SK-N-DZ (cell line): ENCODE measurements at places on chromosomes 12 and 14.
A peak's percentile ranks its signal among the peaks of the same experiment; 100 is the strongest.

DNA sequence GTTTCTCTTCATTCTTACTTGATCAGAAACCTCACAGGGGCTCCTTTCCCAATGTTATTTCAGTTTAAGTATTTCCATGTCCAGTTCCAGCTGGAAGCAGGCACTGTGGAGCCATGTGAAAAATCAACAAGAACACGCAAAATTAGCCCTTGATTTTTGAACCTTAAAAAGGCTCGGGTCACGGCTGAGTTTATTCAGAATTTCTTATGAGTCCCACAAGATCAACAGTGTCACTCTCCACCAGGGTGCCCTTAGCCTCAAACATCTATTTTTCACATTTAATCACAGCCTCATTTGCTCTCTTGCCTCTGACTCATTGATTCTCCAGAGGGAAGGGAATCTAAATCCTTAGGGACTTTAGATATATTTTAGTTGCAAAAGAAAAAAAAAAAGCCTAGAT is 157.7 kb upstream of the AVPR1A start:
- no peak for DNase-seq

DNA sequence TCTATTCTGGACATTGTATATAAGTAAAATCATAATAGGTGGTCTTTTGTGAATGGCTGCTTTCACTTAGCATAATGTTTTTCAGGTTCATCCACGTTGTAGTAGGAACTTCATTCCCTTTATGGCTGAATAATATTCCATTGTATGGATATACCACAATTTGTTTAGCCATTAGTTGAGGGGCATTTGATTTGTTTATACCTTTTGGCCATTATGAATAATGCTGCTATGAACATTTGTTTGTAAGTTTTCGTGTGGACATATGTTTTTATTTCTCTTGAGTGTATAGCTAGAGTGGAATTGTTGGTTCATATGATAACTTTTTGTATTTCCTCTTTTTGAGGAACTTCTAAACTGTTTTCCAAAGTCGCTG is 123.3 kb downstream of the TTLL5 start:
- DNase-seq = no peak

- DNase-seq = no peak
These were observed 850.3 kb upstream of the FOXG1 start for GRCh38 chr14:27916326-27916725.

- no peak for DNase-seq
These were observed 318.6 kb upstream of the DIO3 start for GRCh38 chr14:101242442-101243385.

DNA sequence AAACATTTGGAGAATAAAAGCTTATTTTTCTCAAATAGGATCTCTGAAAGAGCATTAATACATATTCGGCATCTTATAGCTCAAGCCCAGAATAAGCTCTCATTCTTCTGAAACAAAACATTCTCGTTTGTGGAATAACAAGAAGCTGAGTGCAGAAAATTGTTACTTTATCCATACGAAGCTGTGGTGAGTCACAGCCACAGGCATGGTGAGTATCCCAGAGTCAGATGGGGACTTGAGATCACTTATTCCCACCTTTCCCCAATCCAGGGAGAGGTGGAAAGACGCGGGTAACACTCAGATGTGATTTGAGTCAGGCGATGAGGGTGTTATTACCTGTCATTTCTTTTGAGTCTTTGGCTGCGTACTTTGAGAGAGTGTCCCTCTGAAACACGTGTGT is 214.6 kb upstream of the TMEM132C start:
- no peak for DNase-seq

DNA sequence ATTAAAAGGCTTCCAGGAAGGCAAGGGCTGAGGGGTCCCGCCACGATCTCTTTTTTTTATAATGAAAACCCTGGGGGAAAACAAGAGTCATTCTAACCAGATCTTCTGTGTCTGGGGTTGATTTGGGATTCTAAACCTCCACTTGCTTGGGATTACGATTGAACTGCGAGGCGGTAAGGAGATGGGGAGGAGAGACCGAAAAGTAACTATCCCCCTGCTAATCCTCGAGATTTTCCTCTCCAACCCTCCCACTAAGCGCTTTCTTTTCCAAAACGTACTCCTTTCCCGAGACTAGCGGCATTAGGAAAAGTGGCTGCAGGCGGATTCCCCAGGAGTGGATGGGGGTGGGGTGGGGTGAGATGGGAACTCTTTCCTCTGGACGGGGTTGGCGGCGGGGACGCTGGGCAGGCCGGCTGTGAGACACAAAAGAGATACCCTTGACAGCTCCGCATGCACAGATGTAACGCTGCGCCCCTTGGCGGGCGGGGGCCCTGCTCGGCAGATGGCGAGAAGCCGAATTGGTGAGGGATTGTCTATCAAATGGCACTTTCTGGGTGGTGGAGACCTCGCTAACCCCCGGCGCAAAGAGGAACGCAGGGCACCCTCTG is 830 bp upstream of the SRRM4 start:
- DNase-seq = peak; percentile 64

GRCh38 chr12:124264879-124265278 is 30.0 kb upstream of the RFLNA start:
- DNase-seq = no peak

GRCh38 chr14:31207287-31207754 is 272 bp downstream of the HECTD1 start:
- DNase-seq = no peak

GRCh38 chr12:95740751-95741150 is 49.8 kb downstream of the NTN4 start:
- no peak for DNase-seq

GRCh38 chr14:22794551-22794951 is 20.7 kb downstream of the SLC7A7 start:
- DNase-seq = no peak

DNA sequence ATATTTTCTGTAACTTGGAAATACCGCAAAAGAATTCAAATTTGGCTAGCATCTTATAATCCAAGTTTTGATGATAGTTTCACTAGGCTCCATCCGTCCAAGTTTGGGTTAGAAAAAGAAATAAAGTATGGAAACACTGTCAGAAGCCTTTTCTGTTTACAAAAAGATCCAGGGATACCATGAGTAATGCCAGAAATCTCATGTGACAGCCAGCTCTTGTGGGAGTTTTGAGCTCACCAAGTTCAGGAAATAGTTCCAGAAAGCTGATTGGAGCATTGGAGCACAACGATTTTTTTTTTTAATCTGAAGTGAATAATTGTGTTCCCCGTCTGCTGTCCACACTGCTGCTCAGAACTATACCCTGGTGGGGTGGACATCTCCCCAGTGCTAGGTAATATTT is 229.7 kb upstream of the NPAS3 start:
- no peak for DNase-seq

- DNase-seq = no peak
These were observed 91.9 kb downstream of the IGF1 start for GRCh38 chr12:102388469-102388868.

- DNase-seq = no peak
These were observed 111.4 kb downstream of the STXBP6 start for GRCh38 chr14:24938593-24938992.

GRCh38 chr14:93997082-93997481 is at the start of gene CCDC197:
Gene CCDC197, plus strand, starts transcription at chr14:93997301. Its CDS starts 831 bp downstream, at chr14:93998132.
- no peak for DNase-seq

DNA sequence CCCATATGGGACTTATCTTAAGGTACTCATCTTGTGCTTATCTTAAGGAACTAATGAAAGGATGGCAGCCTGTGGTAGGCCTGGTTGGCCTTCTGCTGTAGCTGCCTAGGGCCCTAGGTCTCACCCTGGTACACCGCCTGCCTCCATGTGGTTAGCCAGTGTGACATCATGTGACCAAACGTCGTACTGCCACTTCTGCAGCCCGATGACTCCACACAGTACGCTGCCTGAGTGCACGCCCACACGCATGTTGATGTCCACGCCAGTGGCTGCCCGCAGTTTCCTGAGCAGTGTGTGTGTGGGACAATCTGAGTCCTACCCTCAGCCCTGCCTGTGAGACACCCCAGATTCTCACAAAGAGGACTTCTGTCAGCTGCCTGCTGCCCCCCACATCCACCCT is 5.1 kb downstream of the ADCY4 start:
- no peak for DNase-seq

GRCh38 chr12:52814710-52815155 is 817 bp upstream of the KRT4 start:
- no peak for DNase-seq

- DNase-seq = no peak
These were observed 60.1 kb upstream of the PPM1H start for GRCh38 chr12:62995097-62995496.

GRCh38 chr14:68473794-68474193 is 319.1 kb downstream of the ZFP36L1 start:
- DNase-seq = no peak

DNA sequence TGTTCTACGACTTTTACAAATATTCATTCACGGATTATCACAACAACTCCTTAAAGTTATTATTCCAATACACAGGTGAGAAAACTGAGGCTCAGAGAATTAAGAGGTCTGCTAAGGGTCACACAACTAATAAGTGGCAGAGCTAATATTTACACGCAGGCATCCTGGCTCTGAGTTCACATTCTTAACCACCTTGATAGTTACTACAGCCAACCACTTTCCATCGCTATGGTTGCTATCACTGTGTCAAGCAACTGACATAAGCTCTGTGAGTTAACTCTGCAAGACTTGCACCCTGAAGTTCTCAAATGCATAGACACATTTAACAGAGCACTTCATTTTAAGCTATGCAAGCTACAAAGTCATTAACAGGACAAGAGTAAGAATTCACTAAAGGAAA is 3.7 kb downstream of the GLT8D2 start:
- DNase-seq = no peak

DNA sequence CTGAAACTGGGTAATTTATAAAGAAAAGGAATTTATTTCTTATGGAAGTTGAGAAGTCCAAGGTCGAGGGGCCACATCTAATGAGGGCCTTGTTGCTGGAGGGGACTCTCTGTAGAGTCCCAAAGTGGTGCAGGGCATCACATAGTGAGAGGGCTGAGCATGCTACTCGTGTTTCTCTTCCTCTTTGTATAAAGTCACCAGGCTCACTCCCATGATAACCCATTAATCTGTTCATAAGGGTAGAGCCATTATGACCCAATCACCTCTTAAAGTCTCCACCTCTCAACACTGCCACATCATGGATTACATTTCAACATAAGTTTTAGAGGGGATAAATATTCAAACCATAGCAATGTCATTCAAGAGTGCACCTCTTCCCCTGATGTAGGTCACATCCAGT is 79.1 kb upstream of the ATP2B1 start:
- DNase-seq = no peak

GRCh38 chr14:63229330-63230059 is 25.3 kb downstream of the RHOJ start:
- DNase-seq = no peak

DNA sequence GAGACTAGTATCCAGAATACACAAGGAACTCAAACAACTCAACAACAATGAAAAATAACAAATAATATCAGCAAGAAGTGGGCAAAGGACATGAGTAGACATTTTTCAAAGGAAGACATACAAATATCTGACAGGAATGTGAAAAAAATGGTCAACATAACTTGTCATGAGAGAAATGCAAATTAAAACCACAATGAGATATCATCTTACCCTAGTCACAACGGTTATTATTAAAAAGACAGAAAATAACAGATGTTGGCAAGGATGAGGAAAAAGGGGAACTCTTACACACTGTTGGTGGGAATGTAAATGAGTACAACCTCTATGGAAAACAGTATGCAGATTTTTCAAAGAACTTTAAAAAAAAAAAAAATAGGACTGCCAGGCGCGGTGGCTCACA is 20.4 kb downstream of the VWF start:
- no peak for DNase-seq

GRCh38 chr12:63917864-63918799 is 73.6 kb downstream of the SRGAP1 start:
- no peak for DNase-seq

DNA sequence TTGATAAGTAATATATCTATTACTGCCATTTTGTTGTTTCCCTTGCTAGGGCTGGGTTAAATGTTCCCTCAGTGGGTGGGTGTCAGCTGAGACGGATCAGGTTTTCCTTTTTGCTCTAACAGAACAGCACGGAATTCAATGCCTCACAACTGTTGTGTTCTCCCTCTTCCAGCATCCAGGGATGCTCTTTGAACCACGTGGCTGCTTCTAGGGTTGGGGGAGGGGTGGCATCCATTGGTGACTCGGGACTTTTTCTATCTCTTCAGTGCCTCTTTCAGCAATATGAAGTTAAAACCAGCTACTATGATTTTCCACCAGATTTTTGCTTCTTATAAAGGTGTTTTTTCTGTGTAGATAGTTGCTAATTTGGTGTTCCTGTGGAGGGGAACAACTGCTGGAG is 884.9 kb upstream of the FOXG1 start:
- DNase-seq = no peak

DNA sequence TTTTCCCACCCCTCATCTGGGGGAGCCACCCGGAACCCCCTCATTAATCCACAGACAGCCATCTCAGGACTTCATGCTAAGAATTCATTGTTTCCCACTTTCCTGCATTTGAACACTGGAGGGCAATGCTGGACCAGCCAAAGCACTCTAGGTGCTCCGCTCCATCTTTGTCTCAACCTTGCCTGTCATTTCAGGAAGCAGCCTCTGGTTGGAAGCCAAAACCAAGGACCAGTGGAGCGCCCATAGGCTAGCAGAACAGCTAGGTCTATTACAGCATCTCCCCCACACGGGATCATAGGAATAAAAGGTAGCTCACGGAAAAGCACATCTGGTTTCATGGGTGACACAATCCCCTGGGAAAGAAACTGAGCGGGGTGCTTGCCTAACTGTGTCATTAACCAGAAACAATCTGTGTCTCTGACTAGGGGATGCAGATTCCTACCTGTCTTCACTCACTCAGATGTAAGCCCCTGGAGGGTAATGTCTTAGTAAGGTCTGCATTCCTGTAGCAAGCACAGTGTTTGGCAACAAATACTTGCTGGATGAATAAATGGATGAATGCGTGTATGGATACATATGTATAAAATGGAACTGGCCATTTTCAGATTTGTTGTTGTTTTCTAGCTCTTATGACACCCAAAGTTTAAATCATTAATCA is 197.0 kb downstream of the DAD1 start:
- no peak for DNase-seq

DNA sequence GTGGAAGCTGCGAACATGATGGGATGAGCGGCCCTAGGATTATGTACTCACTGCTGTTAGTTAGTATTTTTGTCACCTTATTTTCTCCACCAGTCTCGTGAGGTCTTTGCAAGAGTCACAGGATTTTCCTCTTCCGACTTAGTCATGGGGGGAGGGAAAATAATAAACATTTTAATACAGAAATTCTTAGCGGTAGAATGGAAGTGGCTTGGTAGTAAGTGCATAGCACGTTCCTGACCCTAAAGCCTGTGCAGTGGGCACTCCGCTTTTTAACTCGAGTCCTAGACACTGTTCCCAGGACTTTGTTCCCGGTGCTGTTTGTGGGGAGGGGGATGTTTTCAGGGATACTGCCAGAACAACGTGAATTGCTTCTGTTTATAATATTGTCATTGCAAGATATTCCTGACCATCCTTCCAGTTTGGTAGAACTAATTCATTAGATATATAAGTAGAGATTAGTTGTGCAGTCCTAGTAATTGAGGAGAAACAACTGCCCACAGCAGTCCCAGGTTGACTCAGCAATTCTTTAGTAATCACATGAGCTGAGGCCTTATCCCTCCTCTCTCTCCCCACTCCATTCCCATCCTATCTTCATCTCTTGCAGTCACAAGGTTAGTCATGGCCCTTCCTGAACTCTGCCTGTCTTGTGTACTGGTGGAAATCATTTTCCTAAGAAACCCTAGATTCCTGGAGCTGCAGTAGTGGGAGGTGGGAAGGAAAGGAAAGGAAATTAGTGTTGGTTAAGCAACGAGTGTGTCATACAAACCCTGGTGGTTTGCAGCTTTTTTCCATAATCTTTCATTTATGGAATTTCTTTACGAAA is 799 bp downstream of the SLC38A6 start:
- peak; percentile 11 for DNase-seq

GRCh38 chr12:14264778-14265177 is 100.7 kb upstream of the ATF7IP start:
- no peak for DNase-seq
